Gastrocnemius medialis (tissue), 4 donors: ENCODE measurements at places on chromosomes 11 and 22.

GRCh38 chr11:62917906-62918502 is 3.2 kb downstream of the CHRM1 start:
- DNase-seq = no peak

- no peak for DNase-seq
Observed at GRCh38 chr11:121749691-121750090, 296.9 kb upstream of the SORL1-AS1 start.

DNA sequence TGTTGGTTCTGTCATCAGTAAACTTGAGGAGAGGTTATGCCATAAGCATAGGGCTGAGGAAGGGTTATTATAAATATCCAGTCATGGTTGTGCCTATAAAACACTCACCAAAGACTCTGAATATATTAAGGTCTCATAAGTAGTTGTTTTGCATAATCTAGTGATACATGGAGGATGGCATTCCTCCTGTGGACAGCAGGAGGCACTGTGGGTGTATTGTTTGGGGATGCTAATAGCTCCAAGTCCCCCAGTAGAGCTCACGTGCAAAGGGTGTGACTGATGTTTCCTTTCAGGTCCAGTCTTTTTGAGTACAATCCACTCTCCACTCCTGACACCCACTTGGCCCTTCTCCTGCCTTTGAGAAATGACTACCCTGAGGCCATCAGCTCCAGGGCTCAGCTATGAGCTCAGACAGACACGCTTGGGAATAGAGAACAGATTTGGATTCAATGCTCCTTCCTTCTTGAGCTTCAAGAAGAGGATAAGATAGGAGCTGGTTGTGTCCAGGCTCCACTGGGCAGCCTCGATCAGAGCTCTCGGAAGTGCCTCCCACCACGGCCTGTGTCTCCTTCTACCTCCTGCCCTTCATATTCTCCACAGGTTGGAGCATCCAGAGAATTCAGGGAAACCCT is 85.2 kb upstream of the IGLL5 start:
- DNase-seq = no peak

DNA sequence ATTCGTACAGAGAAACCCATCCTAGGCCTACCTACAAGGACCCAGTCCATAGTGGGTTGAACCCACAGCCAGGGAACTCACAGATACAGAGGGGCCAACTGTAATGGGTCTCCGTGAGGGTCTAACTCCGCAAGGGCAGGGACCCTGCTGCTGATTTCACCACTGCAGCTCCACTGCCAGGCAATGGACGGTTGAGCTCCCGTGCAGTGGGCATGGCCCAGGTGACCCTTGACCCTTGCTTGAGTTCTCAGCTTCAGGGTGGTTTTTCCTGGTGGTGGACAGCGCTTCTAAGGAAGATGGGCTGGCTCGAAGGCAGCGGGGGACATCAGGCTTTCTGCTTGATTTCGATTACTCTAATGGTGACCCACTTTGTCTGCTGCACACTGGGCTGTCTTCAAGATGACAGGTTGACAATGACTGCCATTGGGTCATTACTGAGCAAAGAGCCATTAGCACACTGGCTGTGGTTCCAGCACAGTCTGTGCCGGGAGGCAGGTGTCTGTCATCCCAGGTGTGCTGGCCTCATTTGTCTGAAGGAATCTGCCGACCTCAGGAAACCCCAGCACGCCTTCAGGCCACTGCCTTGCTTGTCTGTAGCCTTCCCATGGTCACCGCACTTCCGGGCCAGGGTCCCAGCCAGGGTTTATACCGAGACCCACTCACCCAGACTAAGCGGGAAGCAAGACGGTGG is 3.7 kb upstream of the GAL start:
- DNase-seq = no peak

GRCh38 chr11:107676336-107677057 is 35.4 kb downstream of the SLN start:
- DNase-seq = no peak

GRCh38 chr11:110587129-110587528 is 125.1 kb downstream of the ARHGAP20 start:
- no peak for DNase-seq
